ENCODE measurements at places on chromosomes 4 and X. TPM values are rescaled to one million over a fixed set of nuclear protein-coding genes. Genes with fewer than 3 reads are reported as not detected.

The F8A1 gene
- 1.8 TPM for total RNA-seq

The ARHGAP24 gene
- 15.9 TPM for total RNA-seq

The ARMCX2 gene
- 6.8 TPM for total RNA-seq

The PRDM5 gene
- 7.5 TPM for total RNA-seq

The UGT2B11 gene
- not detected for total RNA-seq

The GYPE gene
- not detected for total RNA-seq

The NEUROG2 gene
- total RNA-seq = not detected

The MAGEA2B gene
- not detected for total RNA-seq

The PPARGC1A gene
- 63.7 TPM for total RNA-seq

The TLR1 gene
- total RNA-seq = 14.0 TPM

The ERCC6L gene
- 0.41 TPM for total RNA-seq

The TCP11X2 gene
- not detected for total RNA-seq

The CPZ gene
- total RNA-seq = not detected

The SUV39H1 gene
- 1.00 TPM for total RNA-seq

The TBC1D9 gene
- 21.4 TPM for total RNA-seq

The MRPS18C gene
- total RNA-seq = 13.4 TPM

The MAGEA1 gene
- not detected for total RNA-seq

The CYBB gene
- total RNA-seq = 12.0 TPM

The FRG1 gene
- 12.9 TPM for total RNA-seq

The GABRG1 gene
- not detected for total RNA-seq

The STATH gene
- total RNA-seq = not detected

The ZAR1 gene
- not detected for total RNA-seq

The HTN1 gene
- total RNA-seq = not detected

The LRP2BP gene
- 0.55 TPM for total RNA-seq

The TBC1D8B gene
- total RNA-seq = 8.3 TPM

Measured in transverse colon (tissue), 4 donors.